ENCODE measurements at places on chromosomes 5 and 9. TPM values are rescaled to one million over a fixed set of nuclear protein-coding genes. Genes with fewer than 3 reads are reported as not detected.

DNA sequence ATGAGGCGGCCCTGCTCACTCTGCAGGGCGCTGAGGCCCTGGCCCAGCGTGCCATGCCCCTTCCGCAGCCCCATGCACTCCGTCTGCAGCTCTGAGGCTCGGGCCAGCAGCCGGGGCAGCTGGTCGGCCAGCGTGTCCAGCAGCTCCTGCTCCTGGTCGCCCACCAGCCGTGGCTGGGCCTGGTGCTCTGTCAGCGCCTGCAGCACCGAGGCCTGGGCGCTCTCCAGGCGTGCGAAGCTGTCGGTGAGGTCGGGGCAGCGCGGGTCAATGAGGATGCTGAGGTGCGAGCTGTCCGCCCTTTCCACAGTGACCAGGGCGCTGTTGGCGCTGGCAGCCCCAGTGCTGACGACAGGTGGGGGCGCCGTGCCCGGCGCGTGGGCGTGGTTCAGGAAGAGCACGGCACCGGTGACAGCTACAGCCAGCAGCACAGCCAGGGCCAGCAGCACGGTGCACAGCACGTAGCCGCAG, 9.4 kb downstream of the FIBCD1 start:
- no peaks in the 10 kb centered on the region for H3K36me3 ChIP-seq
- H3K27me3 ChIP-seq: peaks cover 27% of the 10 kb centered on the region
- no peak overlapping the region for H3K27ac ChIP-seq
- DNase-seq: no peak

DNA sequence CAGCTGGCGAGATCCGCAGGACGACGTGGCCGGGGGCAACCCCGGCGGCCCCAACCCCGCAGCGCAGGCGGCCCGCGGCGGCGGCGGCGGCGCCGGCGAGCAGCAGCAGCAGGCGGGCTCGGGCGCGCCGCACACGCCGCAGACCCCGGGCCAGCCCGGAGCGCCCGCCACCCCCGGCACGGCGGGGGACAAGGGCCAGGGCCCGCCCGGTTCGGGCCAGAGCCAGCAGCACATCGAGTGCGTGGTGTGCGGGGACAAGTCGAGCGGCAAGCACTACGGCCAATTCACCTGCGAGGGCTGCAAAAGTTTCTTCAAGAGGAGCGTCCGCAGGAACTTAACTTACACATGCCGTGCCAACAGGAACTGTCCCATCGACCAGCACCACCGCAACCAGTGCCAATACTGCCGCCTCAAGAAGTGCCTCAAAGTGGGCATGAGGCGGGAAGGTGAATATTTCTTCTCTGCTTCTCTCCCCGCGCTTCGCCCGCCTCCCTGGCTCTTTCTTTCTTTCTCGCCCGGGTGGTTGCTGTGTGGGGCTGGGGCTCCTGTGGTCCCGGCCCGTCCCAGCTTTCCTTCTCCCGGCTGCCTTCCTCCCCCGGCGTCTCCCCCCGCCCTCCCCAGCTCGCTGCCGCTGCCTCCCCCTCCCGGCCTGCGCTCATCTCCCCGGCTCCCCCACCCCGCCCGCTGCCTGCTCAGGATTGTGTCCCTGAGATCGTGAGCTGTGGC, 2.2 kb downstream of the NR2F1 start:
- H3K27me3 ChIP-seq: peaks cover 61% of the 10 kb centered on the region
- DNase-seq: no peak
- no peak overlapping the region for H3K27ac ChIP-seq

GRCh38 chr9:14652729-14653377, 40.4 kb downstream of the ZDHHC21 start:
- H3K4me1 ChIP-seq: no peaks in the 10 kb centered on the region
- no peak overlapping the region for H3K27ac ChIP-seq
- DNase-seq: no peak
- H3K4me3 ChIP-seq: no peak overlapping the region

Gene CNOT6
- total RNA-seq: 37.5 TPM

Gene PCDHA9
- total RNA-seq: not detected
